ENCODE measurements at places on chromosomes 6 and 20. TPM values are rescaled to one million over a fixed set of nuclear protein-coding genes. Genes with fewer than 3 reads are reported as not detected.

ANKRD6 gene
- 4.2 TPM for total RNA-seq

SLC22A7 gene
- not detected for total RNA-seq

CDSN gene
- not detected for total RNA-seq

CALHM6 gene
- total RNA-seq, result 8.9 TPM

FAM162B gene
- 4.7 TPM for total RNA-seq

AURKA gene
- total RNA-seq, result 9.4 TPM

ERVFRD-1 gene
- not detected for total RNA-seq

ATP9A gene
- total RNA-seq, result 56.4 TPM

SLC35F1 gene
- 3.1 TPM for total RNA-seq

ELOVL4 gene
- total RNA-seq, result 2.1 TPM

BPIFB1 gene
- not detected for total RNA-seq

TUBB2B gene
- total RNA-seq, result 104 TPM

GABBR1 gene
- total RNA-seq, result 9.9 TPM
